Common myeloid progenitor, CD34-positive (primary cell): ENCODE measurements at places on chromosomes 13 and 19.

DNA sequence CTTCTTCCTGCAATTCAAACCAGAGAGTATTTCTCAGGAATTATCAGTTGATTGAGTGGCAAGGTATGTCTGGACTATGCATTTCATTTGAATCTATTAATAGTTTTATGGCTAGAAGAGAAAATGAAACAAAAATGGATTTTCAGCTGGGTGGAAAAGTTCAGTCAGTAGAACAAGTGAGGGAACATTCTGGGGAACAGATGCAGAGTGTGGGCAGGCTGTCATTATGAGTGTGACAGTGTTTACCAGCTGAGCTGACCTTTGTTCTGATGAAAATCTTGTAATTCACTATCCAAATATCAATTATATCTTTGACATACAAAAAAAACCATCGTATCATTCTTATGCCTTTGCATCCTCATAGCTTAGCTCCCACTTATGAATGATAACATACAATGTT, 2.6 kb upstream of the CLC start:
- no peak for DNase-seq

DNA sequence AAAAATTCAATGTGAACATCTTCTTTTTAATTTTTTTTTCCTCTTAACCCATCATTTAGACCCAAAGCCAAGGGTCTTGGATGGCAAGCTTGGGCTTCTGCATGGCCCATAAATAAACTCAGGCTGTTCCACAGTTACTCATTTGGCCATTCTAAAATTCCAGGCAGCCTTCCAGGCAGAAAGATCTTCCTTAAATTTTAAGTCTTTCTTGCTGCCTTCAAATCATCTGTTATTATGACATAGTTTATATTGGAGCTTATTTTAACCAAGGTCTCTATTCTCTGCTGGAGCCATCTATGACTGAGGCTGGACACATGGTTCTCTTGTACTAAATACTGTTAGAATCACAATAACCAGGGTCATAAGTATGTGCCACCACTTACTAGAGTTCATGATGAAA, 317.3 kb upstream of the MAB21L1 start:
- no peak for DNase-seq

DNA sequence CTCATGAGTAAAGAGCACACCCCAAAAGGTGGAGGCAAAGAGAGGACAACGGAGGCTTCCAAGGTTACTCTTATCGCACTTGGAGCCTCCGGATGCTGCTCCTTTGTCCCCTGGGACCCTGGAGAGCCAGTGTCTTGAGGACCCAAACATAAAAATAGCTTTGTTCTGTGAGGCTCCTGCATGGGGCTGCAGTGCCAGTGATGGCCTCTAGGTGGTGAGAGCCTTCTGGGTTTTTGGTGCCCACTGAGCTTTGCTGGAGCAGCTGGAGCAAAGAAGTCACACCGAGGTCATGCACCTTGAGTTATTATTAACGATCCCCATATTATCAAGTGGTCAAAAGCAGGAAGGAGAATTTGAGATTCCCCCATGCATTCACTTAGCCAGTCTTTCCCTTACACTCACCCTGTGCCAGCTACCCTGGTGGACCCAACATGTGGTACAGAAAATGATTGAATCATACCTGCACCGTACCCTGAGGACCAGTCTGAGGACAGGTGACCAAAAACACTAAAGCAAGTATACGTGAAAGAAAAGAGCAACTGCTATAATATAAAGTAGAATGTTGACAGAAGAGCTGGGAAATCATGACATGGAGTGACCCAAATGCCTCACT, 41.5 kb downstream of the ZNF682 start:
- peak; percentile 43 for DNase-seq

DNA sequence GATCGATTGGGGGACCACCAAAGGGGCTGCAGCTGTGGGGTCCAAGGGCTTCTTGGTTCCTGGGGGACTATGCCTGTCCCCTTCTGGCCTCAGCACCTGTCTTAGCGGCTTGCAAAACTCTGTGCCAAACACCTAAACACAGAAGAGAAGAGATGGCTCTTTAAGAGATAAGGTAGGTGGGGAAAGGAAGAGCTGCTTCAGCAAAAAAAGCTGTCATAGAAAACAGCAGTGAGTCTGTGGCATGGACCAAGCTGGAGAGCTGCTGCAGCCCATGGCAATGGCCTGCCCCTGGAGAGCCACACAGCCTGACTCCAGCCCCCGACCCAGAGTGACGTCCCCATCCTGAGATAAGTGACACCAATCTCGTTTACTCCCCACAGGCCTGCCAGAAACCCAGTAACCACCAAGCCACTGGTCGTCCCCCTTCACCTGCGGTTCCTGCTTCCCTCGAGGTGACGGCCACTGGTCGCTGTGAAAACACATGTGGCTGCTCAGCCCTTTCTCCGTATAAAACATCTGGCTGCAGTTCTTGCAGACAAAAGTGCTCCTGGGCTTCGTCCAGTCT, 25.0 kb upstream of the NAPA start:
- no peak for DNase-seq

- peak; percentile 88 for DNase-seq
Measured at GRCh38 chr19:42568006-42568405, 26.7 kb downstream of the CEACAM8 start.

DNA sequence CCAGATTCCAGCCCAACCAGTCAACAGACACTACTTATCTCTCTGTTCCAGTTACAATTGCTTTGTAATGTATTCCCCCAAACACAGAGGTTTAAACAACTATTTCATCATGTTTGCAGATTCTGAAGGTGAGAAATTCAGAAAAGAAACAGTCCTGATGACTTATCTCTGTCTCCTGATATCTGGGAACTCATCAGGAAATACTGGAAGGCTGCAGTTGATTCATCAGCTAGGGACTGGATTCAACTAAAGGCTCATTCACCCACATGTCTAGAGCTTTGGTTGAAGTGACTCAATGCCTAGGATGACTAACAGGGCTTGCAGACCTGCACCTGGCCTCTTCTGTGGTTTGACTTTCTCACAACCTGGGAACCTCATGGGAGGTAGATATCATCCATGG, 56.6 kb upstream of the GPC6 start:
- no peak for DNase-seq

DNA sequence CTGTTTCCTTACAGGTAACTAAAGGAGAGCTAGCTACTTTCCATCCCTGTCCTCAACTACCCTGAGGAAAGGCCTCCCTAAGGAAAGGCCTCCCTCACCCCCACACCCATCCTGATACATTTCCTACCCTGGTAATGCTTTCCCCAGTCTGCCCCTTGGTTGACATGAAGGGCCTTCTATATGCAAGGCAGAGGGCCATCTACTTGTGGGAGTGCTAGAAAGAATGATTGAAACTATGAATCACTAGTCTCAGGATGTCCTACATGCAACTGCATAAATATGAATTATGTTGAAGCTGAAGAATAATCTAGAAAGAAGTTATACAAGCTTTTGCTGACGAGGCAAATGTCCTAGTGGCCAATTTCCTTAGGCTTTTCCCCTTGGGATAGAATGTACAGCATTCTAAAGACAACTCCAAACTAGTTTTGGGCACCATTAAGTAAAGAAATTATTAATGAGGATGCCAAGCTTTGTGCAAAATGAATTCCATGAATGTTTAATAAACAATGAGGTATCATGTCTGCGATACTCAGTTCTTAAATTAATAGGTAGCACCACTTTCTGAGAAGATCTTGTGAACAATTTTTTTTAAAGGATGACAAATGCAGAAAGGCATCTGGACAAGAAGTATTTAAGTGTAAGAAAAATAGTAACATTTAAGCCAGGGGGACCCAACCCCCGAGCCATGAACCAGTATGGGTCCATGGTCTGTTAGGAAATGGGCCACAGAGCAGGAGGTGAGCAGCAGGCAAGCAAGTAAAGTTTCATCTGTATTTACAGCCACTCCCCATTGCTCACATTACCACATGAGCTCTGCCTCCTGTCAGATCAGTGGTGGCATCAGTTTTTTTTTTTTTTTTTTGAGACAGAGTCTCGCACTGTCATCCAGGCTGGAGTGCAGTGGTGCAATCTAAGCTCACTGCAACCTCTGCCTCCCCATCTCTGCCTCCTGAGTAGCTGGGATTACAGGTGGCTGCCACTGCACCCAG, 223.0 kb downstream of the LHFPL6 start:
- DNase-seq = no peak

DNA sequence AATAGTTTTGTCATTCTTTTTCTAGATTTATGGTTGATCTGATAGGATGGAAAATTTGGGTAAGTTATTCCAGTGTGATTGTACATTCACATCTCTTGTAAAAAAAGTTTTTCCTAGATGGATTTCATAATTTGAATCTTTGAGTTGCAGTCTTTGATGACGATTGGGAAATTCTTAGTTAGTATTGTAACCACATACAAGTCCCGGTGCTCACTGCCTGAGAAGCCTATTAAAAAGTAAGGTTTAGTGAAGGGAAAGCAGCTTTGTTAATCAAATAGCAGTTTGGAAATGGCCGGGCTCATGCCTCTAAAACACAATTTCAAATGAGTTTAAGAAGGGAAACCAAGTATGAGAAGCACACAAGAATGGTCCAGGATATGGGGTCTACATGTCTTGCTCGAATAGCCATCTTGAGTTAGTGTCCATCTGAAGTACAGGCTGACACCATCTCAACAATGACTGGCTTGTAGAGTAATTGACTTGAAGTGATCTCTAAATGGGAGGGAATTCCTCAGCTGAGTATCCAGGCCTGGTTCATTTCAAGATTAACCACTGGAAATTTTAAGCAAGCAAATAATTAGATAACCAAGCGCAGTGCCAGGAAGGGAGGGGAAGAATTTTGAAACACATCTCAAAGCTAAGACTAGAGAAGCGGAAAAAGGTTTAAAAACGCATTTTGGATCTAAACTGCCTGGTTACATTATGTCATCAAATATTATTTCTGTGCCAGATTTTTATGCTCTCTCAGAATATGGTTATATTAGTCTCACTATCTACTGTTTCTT, 1145.6 kb upstream of the MIR17HG start:
- DNase-seq = no peak

- DNase-seq = peak; percentile 31
Measured at GRCh38 chr13:24207841-24208667, 47.5 kb downstream of the SPATA13 start.

GRCh38 chr19:54418030-54418929, 3.0 kb downstream of the TTYH1 start:
- DNase-seq = peak; percentile 63

DNA sequence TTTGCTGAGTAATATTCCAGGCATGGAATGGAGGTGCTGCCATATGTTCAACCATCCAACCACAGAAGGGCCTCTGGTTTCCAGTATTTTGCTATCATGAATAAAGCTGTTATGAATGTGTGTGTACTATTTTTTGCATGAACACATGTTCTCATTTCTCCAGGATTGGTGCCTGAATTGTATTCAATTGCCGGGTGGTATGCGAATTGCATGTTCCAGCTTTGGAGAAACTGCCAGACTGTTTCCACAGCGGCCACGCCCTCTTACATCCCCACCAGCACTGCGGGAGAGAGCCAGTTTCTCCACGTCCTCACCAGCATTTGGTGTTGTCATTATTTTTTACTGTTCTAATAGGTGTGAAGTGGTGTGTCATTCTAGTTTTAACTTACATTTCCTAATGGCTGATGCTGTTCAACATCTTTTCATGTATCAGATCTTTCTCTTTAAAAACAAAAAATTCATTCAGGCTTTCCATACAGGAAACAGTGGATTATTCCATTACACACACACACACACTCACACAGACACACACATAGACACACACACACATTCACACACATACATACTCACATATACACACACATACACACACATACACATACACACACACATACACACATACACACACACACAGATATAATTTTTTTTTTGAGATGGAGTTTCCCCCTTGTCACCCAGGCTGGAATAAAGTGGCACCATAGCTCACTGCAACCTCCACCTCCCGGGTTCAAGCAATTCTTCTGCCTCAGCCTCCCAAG, 154.1 kb downstream of the PTPRS start:
- no peak for DNase-seq

DNA sequence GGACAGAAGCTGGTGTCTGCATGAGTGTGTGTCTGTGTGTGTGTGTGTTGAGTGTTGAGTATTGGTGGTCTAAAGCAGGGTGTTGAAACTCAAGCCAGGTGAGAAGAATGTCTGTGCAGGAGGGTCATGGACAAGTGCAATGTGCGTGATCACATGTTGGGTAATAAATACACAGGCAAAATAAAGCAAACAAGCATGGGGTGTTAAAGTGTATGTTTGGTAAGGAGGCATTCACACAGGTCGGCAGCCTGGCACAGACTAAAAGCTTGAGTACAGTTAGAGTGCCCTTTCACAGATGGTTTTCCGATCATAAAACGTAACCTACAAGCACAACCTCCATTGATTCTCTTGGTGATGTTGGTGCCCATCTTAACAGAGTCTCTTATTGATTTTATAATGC, 476.9 kb upstream of the KLHL1 start:
- no peak for DNase-seq

DNA sequence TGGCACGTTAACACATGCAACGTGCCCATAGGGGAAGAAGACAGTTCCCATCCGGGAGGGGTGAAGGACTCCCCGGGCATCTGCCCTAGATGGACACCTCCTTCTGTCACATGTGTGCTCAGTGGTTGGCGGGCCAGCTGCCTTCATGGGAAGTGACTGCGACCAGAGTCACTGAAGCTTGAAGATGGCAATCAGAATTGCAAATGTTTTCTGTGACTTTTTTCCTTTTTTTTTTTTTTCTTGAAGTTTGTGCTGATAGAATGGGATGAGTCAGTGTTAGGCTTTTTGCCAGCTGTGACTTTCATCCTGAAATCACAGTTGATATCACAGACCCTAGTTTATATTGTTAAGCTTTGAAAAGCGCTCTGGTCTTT, 109.2 kb upstream of the MCF2L start:
- no peak for DNase-seq

DNA sequence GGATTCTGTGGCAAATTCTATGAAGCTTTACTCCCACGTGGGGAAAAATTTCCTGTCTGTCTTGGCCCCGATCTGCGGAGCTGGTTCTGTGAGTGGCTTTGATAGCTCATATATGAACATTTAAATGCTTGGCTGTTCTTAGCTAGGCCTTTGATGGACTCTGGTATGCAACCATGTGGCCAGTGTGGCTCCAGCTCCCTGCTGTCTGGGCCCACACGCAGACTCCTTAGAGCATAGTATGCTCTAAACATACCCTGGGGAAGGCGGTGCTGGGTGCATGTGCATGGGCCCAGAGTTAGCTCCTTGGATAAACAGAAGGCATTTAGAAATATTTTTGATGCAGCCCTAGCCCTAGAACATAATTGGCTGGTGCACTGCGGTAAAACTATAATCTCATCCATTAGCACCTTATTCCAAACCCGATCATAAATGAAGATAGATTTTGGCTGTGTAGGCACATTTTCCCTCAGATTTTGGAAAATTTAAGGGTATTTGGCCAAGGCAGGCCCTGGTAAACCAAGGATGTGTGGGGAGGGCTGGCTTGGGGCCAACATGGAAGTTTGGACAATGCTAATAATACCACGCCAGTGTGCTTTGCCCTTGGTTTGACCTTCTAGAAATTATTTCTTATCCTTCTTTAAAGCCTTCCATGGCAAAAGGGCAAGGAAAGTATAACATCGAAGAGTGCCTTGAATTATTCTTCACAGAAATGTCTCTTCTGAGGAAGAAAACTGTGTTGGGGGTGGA, 153.5 kb downstream of the LMO7 start:
- DNase-seq = no peak
